Activated CD4-positive, alpha-beta T cell treated with anti-CD3 and anti-CD28 coated beads for 1 hour (primary cell): ENCODE measurements at places on chromosomes 7 and 10.

- DNase-seq, result no peak
These were observed 96.4 kb downstream of the CHST15 start for GRCh38 chr10:123997013-123997412.

- no peak for DNase-seq
These were observed 39.1 kb upstream of the CALD1 start for GRCh38 chr7:134740376-134740775.

- no peak for DNase-seq
These were observed 33.5 kb downstream of the HTRA1 start for GRCh38 chr10:122494833-122495232.

- DNase-seq, result no peak
These were observed 61.9 kb downstream of the SEM1 start for GRCh38 chr7:96647733-96648132.

DNA sequence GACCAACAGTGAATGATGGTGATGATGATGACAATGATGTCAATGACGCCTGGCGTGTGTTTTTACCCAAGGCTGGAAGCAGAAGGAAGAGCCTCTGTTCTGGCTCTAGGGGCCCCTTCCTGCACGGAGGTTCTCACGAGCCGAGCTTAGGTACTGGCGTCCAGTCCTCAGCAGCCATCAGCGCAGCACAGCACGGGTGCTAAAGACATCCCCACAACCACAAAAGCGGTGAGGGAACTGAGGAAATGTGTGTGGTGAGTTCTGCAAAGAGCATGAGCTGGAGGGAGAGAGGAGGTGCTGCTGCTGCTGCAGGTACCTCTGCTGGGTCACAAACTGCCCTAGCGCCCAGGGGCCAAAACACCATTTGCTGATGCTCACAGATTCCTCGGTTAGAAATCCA lies 81.6 kb downstream of the SFMBT2 start:
- no peak for DNase-seq

DNA sequence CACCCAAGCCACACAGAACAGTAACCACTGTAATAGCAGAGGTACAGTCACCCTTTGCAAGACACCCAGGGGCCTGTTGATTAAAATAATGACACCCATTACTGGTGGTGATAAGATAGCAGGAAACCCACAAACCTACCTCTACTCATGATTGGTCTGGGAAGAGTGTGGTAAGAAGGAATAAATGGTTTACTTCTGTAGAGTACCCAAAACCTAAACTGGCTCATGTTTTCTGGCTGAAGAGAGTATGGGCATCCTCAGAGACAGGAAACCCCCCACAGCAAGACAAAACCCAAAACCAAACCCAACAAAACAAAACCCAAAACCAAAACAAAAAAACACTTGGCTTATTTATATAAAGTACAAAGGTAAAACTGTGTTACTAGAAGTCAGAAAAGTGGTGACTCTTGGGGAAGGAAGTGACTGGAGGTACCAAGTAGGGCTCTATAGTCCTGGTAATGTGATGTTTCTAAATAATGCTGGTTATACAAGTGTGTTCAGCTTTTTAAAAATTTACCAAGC lies 15.5 kb upstream of the DNAJB12 start:
- no peak for DNase-seq

GRCh38 chr10:110609605-110610004 lies 34.5 kb upstream of the RBM20 start:
- no peak for DNase-seq

DNA sequence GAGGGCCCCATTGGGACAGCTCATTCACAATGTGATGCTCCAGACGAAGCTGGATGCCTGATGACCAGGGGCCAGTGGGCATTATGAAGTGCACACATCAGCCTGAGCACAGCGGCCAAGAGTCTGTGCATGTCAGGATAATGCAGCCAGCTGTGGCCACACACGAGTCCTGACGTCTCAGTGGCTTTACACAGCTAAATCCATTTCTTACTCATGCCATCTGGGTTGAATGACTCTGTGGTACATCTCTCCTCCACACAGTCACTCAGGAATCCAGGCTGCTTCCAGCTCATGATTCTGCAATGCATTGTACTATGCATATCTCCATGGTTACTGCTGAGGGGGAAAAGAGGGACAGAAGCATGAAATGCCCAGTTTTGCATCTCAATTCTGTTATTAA lies 123.6 kb downstream of the PRLHR start:
- DNase-seq, result no peak

DNA sequence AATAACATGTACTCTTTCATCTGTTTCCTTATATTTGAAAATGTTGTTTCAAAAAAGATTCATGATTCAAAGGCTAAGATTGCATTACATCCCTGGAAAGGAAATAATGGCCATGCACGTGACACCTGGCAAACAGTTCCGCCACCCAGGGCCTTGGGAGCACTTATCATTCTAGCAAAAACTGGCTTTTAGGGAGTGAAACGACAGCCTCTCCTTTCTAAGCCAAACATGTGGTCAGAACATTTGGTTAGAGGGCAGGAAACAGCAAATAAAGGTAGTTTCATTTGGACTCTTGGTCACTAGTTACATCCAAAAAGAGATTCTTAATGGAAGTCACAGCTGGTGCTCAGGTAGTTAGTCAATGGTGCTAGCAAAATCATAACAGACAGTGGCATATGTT lies 83.5 kb downstream of the FAS start:
- no peak for DNase-seq

- no peak for DNase-seq
These were observed 37.3 kb upstream of the ADAM12 start for GRCh38 chr10:126425489-126426065.

GRCh38 chr10:123614888-123615287 lies 51.3 kb upstream of the GPR26 start:
- DNase-seq, result no peak

DNA sequence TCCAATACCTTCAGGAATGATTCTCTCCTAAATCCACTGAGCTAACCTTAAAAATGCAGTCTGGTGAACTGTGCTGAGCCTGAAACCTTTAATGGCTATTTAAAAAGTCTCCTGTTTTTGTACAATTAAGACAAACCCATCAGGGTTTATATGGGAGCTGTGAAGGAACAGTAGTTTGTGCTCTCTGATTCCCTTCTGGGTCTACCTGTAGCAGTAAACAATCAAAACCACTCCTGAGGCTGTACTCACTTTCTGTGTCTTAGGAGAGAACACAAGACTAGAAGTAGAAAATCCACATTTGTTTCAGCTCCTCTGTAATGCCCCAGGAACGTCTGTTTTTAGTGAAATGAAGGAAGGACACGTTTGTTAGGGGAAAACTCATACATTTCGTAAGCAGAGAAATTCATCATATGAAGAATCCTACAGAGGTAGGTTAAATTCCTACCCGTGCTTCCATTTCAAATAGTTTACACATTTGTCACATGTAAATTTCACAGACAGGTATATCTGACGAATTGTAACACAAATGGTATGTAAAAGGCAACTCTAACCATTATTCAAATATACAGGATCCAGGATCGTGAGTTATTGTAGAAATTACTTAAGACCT lies 2.6 kb downstream of the CUX1 start:
- no peak for DNase-seq

- no peak for DNase-seq
These were observed 584.0 kb upstream of the GHITM start for GRCh38 chr10:83555264-83555663.

DNA sequence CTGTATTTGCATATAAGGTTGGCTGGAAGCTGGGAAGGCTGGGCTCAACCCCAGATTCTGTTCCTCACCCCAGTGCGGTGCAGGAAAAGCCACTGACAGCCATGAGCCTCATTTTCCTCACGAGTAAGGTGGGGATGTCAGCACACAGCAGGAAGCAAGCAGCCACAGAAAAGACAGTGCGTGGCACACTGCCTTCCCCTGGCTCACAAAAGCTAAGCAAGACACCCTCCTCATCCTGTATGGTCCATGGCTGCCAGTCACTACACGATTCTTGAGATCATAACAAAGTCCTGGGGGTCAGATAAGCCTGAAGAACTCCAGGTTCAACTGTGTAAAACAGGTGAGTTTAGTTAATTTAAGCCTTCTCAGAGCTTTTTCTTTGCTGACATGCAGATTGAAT lies 28.9 kb upstream of the DDC start:
- no peak for DNase-seq

DNA sequence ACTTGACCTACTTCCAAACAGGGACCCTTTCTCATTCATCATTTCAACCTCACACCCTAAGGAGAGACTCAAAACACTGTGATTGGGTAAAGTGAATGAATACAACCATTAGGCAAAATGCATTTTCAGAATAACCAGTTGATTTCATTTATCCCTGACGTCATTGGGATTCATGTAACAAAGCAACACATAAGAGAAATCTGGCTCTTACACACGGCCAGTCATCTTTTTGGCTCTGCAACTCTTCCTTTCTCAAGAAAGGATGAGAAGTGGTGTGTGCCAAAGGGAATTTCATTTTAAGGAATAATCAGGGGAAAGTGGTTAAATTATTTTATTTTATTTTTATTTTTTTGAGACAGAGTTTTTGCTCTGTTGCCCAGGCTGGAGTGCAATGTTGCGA lies 83.1 kb downstream of the CPVL start:
- DNase-seq, result no peak

DNA sequence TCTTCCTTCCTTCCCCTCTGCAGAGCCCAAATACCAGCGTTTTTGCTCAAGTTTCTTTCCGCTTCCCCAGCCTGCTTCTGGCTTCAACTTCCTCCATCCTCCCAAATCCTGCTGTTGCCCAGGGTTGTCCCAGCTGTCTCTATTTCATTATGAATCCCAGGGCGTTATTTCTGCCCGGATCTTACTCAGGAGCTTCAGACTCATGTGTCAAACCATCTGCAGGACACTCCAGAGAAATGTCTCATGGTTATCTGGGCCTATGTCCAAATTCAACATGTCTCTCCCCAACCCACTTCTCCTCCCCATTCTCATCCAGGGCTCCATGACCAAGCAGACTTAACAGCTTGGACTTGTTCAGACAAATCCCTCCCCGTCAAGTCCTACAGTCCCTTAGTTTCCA lies 15.6 kb downstream of the ARHGAP22 start:
- DNase-seq, result no peak

DNA sequence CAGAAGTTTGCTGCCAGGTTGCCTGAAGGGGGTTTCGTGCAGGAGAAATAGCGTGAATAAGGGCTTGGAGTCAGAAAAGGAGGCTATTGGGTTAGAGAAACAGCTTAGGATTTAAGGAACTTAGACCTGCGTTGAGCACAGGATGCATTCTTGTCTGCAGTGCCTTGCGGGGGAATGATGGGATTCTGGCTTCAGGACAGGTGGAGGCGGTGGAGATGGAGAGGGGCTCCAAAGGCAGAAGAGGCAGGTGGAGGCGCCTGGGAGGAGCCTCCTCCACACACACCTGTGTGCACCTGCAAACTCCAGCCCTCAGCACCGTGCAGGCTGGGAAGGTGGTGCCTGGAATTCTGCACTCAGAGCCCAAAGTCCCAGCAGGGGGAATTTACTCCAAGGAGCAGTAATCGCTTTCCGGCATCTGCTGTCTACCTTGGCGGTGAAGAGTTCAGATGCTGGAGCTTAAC lies 1.8 kb downstream of the CLIP2 start:
- DNase-seq, result no peak

GRCh38 chr7:2521952-2522591 lies 2.5 kb downstream of the LFNG start:
- DNase-seq, result peak; percentile 51

DNA sequence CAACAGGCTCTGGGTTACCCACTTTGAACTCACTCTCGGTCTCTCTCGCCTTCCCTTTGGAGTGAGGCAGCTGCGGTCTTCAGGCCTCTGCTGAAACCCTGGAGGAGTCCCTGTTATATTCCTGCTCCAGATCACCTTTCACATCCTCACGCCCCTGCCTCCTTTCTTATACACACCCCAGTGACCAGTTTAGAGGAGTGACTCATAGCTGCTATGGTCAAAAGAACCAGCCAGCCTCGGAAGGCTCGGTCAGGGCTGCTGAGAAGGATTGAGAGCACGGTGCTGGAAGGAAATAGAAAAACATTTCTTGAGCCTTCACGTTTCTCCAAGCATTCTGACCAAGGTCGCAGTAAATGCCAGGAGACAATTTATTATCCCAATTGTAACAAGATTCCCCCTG lies 28.3 kb upstream of the SVOPL start:
- no peak for DNase-seq

- DNase-seq, result no peak
These were observed 55.9 kb downstream of the ITIH5 start for GRCh38 chr10:7610651-7611389.
